ENCODE measurements at places on chromosomes 11 and 22. TPM values are rescaled to one million over a fixed set of nuclear protein-coding genes. Genes with fewer than 3 reads are reported as not detected.

The KDELR3 gene
- total RNA-seq = not detected

The NRIP3 gene
- total RNA-seq = 11.0 TPM

The DEUP1 gene
- not detected for total RNA-seq

The HEPHL1 gene
- not detected for total RNA-seq

The OR51E2 gene
- not detected for total RNA-seq

The C11orf91 gene
- not detected for total RNA-seq

The GRIA4 gene
- not detected for total RNA-seq

The NDUFV1 gene
- 201 TPM for total RNA-seq

The OR51B4 gene
- total RNA-seq = not detected

The AMOTL1 gene
- not detected for total RNA-seq

The NAALAD2 gene
- not detected for total RNA-seq

The OR5B3 gene
- not detected for total RNA-seq

The PGA5 gene
- not detected for total RNA-seq

The ACRV1 gene
- total RNA-seq = not detected

The DGAT2 gene
- total RNA-seq = 0.32 TPM

The NLRX1 gene
- 11.0 TPM for total RNA-seq
